Adrenal gland (tissue), 19 donors: ENCODE measurements at places on chromosomes 12 and 14.

DNA sequence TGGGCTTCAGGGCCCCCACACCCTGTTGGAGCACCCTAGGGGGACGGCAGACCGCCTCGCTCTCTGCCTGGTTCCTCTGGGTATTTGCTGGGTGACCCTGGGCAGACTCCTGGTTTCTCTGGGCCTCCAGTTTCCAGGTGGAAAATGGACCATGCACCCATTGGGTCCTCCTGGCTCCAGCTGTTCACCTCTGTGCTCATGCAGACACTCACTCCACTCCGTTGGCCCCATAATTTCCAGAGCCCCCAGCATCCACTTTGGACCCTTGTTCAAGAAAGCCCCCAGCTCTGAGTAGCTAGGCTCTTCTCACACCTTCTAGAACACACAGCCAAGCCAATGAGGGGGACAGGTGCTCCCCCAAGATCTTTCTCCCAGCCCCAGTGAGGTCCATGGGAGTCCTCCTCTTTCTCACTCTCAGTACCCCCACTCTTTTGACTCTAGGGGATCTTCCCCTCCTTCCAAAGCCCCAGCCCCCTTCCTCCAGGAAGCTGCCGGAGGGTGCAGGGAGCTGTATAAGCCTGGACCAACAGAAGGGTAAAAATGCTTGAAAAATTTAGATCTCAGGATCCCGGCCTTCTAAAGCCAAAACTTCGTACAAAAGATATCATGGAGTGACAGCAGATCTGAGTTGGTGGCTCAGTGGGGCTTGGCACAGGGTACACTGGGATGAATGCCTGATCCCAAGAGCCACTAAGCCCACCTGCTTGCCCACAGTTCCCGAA lies 174.8 kb upstream of the RTL1 start:
- DNase-seq, result no peak
- peaks cover 5% of the 10 kb centered on the region for H3K4me1 ChIP-seq
- no peaks in the 10 kb centered on the region for H3K36me3 ChIP-seq
- peaks cover 11% of the 10 kb centered on the region for H3K27me3 ChIP-seq

- no peak overlapping the region for H3K27ac ChIP-seq
- peak; percentile 74 for DNase-seq
- H3K4me1 ChIP-seq, result no peaks in the 10 kb centered on the region
- no peaks in the 10 kb centered on the region for H3K36me3 ChIP-seq
- peak overlapping the region; percentile 63 for H3K4me3 ChIP-seq
- no peaks in the 10 kb centered on the region for H3K27me3 ChIP-seq
Measured at GRCh38 chr12:116533343-116534251, 25.6 kb upstream of the MAP1LC3B2 start.

DNA sequence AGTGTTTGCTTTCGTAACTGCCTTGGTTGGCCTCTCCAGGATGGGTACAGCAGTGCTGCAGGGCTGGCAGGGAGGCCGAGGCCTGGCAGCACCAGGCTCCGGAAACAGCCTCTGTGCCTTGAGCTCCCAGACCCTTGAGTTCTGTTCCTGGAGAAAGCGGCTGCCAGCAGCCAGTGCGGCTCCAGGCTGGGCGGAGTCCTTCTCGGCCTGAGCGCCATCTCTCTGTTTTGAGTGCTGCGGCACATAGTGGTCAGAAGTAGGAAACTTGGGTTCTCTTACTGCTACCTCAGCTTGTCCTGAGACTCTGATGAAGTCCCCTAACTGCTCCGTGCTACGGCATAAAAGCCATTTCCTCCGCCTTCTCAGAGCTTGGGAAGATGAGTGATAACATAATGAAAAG lies 65.9 kb downstream of the KCNA1 start:
- H3K4me3 ChIP-seq, result no peak overlapping the region
- no peaks in the 10 kb centered on the region for H3K27me3 ChIP-seq
- H3K36me3 ChIP-seq, result no peaks in the 10 kb centered on the region
- H3K4me1 ChIP-seq, result no peaks in the 10 kb centered on the region
- no peak overlapping the region for H3K27ac ChIP-seq
- DNase-seq, result no peak

- peak; percentile 18 for DNase-seq
- no peaks in the 10 kb centered on the region for H3K27me3 ChIP-seq
Measured at GRCh38 chr12:2607881-2608607, 186.7 kb upstream of the FKBP4 start.

- DNase-seq, result no peak
- no peak overlapping the region for H3K27ac ChIP-seq
- no peaks in the 10 kb centered on the region for H3K4me1 ChIP-seq
- H3K27me3 ChIP-seq, result no peaks in the 10 kb centered on the region
- no peak overlapping the region for H3K4me3 ChIP-seq
Measured at GRCh38 chr12:128844031-128844635, 9.1 kb upstream of the GLT1D1 start.

DNA sequence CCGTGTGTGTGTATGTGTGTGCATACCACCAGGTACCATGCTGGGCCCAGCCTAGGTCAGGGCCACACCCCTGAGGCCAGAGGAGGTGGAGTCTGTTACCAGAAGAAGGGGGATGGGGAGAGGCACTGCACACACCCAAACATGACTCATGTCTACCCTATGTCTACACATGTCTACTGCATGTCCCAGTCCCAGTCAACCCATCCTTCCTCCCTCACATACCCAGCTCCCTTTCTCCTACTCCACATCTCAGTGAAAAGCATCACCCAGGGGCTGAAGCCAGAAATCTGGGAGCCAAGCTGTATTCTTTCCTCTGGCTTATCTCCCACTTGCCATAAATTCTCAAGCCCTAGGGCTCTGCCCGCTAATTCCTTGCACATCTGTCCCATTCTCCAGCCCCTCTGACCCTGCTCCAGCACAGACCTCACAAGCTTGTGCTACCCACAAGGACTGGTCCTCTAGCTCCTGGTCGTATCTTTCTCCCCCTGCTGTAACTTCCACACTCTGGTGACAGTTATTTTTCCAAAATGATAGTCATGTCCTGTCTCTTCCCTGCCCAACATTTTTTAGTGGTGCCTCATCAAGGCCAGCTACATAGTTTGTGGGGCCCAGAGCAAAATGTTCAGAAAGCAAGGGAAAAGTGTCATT lies 18.0 kb upstream of the APPL2 start:
- H3K4me1 ChIP-seq, result peaks cover 17% of the 10 kb centered on the region
- no peak for DNase-seq
- no peaks in the 10 kb centered on the region for H3K27me3 ChIP-seq
- peak overlapping the region; percentile 75 for H3K27ac ChIP-seq
- no peaks in the 10 kb centered on the region for H3K36me3 ChIP-seq
- H3K4me3 ChIP-seq, result no peak overlapping the region
